Renal cortical epithelial cell (primary cell): ENCODE measurements at places on chromosomes 12 and 14.

DNA sequence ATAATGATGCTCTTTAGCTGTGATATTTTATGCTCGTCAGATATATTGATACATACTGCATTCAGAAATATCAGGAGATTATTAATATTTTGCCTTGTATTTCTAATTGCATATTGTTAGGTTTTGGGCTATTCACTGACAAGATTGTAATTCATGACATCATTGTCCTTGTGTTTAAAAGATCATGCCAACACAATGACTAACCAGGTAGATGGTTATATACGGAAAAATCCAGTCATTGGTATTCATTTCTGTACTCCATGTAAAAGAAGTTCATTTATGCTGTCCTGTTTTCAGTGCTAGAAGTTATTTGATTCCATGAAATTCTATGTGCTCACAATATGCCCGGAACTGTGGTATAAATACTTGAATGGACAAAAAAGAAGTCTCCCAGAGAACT, 107.5 kb downstream of the KITLG start:
- DNase-seq = peak; percentile 54

DNA sequence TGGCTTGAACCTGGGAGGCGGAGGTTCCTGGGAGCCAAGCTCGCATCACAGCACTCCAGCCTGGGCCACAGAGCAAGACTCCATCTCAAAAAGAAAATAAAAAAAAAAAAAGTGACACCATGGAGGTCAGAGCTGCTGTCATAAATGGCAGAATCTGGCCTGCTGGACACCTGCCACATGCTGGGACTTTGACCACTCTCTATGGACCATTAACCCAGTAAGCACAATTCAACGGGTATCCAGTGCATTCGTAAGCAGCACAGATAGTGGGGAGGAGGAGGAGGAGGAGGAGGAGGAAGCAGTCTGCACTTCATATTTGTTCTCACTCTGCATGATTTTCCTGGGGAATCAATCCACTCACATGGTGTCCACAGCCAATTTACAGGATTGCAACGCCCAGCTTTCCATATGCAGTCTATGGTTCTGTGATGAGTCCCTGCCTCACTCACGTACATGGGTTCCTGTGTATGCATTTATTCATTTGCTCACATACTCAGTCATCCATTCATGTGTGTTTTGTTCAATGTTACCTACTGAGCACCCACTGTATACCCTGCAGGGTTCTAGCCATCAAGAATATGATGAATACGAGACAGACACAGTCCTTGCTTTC, 326.8 kb downstream of the GLT1D1 start:
- DNase-seq = no peak

DNA sequence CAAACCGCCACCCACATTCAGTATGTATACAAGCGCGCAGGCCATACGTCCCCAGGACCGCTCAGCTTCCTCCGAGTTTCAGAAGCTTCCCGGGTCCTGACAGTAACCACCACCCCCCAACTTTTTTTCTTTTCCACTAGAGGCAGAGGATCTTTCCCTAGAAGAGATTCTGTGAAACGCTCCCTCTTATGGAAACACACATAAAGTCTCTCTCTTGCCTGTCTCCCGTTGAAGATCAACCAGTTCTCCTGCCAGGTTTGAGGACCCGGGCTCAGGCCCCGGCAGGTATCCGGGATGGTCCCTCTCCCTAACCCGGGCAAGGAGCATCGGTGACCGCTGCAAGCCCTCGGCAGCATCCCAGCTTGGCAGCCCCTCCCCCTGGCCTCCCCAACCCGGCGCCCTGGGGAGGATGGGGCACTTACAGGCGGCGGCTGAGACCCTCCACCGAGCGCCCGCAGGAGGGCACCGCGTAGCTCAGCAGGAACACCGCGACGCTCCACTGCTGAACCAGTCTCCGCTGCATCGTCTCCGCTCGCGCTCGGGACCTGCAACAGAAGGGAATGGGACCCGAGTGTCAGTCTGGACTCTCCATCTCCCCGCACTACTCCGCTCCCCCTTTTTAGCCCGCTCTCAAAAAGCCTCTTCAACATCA, 3.4 kb downstream of the PTHLH start:
- DNase-seq = peak; percentile 37

GRCh38 chr14:68785534-68786490, 7.1 kb downstream of the ZFP36L1 start:
- peak; percentile 79 for DNase-seq

- DNase-seq = no peak
Observed at GRCh38 chr12:127716166-127716565, 550.8 kb upstream of the TMEM132C start.

GRCh38 chr12:5997260-5997659, 52.2 kb upstream of the ANO2 start:
- no peak for DNase-seq

DNA sequence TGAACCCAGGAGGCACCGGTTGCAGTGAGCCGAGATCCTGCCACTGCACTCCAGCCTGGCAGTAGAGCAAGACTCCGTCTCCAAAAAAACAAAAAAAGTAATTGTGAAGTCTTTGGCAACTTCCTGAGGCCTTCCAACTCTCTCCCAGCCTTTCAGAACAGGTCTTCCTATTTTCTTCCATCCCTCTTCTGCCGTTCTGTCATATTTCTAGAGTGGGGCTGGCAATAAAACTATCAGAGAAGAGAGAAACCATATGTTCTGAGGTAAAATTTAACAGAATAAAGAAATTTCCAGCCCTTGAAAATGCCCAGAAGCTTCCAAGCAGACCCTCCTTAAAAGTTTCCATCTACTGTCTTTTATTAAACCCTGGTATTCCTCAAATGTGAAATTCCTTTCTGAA, 100.4 kb downstream of the HMGA2 start:
- no peak for DNase-seq

- no peak for DNase-seq
Observed at GRCh38 chr14:99118046-99118721, 153.8 kb downstream of the BCL11B start.

GRCh38 chr12:19402211-19402610, 37.1 kb upstream of the AEBP2 start:
- DNase-seq = no peak

GRCh38 chr12:127179176-127179575, 1087.8 kb upstream of the TMEM132C start:
- no peak for DNase-seq

- DNase-seq = no peak
Observed at GRCh38 chr12:20505056-20505455, 136.7 kb downstream of the PDE3A start.

DNA sequence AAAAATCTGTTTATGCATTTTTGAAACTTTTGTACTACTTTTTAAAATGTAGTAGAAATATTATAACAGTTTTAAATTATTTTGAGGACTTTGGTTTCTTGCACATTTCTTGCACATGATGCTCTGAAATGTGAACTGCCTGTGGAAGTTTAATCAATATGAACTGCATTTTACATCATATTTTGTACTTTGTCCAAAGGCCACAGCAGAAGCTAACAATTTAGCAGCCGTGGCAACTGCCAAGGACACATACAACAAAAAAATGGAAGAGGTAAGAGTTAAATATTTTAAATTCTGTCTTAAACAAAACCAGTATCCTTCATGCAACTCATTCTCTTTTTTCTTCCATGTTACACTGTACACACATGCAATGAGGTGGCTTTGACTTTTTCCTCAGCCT, 45.1 kb downstream of the SAV1 start:
- DNase-seq = no peak

- DNase-seq = no peak
Observed at GRCh38 chr12:12553208-12553785, 9.4 kb downstream of the DUSP16 start.

- DNase-seq = no peak
Observed at GRCh38 chr12:49949866-49950265, 671 bp upstream of the AQP2 start.

DNA sequence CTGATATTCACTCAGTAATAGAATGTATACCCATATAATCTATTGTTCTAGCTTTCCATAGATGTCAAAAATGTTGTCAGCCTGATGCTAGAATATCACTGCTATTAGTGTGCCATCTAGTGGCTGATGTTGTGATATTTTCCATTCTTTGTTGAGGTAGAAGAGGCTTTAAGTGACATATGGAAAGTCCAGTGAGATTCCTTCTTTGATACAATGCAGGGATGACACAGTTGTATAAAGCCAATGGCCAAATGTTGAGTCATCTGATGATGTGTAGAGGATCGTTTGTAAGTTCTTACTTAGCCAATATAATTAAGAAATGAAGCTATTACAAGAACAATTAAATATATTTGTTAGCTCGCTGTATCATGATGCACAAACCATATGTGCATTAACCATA, 58.1 kb upstream of the PCED1B start:
- DNase-seq = peak; percentile 74

GRCh38 chr12:129028844-129029243, 175.6 kb downstream of the GLT1D1 start:
- no peak for DNase-seq

GRCh38 chr14:70077720-70078119, 111.0 kb downstream of the SLC8A3 start:
- DNase-seq = no peak

DNA sequence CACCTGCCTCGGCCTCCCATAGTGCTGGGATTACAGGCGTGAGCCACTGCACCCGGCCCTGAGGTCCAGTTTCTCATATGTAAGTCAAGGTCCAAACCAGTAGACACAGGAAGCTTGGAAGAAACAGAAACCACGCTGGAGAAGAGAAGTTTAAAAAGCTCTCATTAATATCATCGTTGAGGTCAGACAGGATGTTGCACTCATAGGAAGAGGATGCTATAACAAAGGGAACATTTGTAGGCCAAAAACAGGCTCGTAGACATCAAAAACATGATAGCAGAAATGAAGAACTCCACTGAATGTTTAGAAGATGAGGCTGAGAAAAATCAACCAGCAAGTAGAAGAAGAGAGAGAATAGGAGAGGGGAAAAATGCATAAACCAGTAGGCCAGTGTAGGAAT, 46.8 kb downstream of the ACACB start:
- DNase-seq = no peak
